CD4-positive, alpha-beta T cell treated with Interleukin-6 at 100 ng/mL for 8 hours (primary cell): ENCODE measurements at places on chromosomes 12 and 14.
A peak's percentile ranks its signal among the peaks of the same experiment; 100 is the strongest.

GRCh38 chr14:72057701-72058285, 125.6 kb downstream of the RGS6 start:
- no peak for DNase-seq

GRCh38 chr12:7127916-7128626, 618 bp downstream of the RBP5 start:
- DNase-seq = no peak

DNA sequence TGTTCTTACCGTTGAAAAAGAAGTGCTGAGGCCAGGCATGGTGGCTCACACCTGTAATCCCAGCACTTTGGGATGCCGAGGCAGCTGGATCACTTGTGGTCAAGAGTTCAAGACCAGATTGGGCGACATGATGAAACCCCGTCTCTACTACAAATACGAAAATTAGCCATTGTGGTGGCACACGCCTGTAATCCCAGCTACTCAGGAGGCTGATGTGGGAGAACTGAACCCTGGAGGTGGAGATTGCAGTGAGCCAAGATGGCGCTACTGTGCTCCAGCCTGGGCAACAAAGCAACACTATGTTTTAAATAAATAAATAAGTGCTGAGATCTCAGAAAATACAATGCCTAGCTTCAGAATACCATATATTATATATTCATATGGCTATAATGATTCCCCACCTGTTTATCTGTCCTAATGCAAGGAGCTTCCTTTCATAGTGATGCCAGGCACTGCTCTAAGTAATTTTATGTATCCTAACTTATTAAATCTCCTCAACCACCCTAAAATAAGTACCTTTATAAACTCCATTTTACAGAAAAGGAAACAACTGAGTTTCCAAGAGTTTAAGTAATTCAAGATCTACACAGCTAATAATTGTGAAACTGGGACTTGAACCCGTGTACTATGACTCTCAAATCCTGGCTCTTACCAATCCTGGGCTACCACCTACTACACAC, 7.3 kb downstream of the PHLDA1 start:
- DNase-seq = no peak

GRCh38 chr12:7068240-7068993, 7.9 kb downstream of the C1S start:
- DNase-seq = no peak

- DNase-seq = no peak
These were observed 839.9 kb upstream of the MGAT4C start for GRCh38 chr12:87096082-87096585.

DNA sequence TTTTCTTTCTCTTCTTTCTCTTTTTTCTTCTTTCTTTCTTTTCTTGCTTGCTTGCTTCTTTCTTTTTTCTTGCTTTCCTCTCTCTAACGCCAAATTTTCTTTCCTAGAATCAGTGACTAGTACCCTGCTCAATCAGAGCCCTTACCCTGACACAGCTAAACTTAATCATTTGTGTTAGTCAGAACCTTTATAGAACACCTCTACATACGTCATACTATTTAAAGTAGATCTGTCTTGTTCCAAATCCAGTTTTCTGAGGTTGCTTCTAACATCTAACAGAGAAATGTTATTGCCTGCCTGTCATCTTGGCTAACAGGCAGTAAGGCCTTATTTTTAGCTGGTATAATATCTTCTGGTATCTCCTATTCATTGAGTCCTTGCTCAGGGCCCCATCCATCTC, 65.5 kb upstream of the MYF6 start:
- DNase-seq = no peak

GRCh38 chr12:50636505-50636904, 127.4 kb upstream of the ATF1 start:
- no peak for DNase-seq

DNA sequence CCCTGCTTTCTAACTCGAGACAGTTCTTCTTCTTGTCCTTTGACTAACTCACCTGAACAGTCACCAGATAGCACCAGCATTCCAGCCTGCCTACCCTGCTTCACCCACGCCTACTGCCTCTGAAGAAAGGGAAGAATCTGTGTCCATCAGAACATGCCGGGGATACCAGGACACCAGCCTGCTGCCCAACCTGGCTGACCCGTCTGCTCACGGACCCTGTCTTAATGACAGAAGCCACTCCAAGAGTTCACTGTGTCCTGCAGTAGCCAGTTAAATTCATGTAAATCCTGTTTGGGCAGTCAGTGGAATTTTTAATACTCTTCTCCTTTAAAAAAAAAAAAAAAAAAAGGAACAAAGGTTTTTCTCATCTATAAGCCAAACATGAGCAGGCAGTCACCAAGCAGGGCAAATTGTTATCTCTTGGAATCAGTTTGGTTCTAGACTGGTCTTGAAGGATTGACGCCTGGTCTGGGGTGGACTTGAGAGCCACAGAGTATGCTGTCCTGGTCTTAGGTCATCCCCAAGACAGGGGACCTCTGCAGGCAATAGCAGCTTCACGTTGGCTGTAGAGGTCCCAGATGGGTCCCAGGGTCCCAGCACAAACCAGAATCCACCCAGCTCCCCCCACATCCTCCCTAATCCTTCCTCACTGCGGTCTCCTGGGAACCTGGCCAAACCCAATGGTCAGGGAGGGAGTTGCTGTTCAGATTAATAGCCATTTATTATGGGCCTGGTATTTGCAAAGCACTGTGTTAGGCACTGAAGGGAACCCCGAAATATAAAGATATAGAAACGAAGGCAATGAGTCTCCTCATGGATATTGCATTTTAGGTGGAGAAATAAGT, 181.1 kb upstream of the HIF1A start:
- no peak for DNase-seq

GRCh38 chr12:123043536-123044001, 63.1 kb downstream of the ARL6IP4 start:
- DNase-seq = peak; percentile 77

GRCh38 chr12:17372508-17372907, 717.5 kb downstream of the RERGL start:
- no peak for DNase-seq

DNA sequence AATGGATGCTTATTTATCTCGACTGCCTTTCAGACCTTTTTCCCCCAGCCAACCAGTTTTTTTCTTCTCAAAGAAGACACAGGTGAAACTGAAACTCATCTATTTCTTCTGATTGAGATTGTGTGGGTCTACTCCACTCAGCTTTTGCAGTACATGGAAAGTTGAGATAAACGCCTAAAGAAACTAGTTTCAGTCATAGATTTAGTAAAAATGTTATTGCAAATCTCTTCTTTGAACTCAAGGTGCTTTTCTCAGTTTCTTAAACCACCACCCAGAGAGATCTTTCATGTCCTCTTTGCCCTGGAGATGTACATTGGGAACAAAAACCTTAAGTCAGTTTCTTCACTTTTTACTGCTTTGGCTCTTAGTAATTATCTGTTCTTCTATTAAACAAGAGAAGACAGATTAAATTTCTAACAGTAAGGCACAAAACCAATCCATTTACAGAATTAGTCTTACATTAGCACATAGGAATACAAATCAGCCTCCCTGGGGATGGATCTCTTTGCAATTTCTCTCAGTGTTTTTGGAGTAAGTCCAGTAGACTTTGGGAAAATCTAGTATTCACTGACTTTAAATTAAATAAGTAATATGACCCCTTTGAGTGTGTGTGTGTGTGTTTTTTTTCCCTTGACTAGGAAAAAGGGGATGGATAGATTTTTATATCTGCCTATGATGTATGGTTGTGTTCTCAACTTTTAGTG, 11.6 kb downstream of the FBXW8 start:
- DNase-seq = no peak

GRCh38 chr12:106733660-106734059, 40.8 kb upstream of the RIC8B start:
- DNase-seq = no peak

DNA sequence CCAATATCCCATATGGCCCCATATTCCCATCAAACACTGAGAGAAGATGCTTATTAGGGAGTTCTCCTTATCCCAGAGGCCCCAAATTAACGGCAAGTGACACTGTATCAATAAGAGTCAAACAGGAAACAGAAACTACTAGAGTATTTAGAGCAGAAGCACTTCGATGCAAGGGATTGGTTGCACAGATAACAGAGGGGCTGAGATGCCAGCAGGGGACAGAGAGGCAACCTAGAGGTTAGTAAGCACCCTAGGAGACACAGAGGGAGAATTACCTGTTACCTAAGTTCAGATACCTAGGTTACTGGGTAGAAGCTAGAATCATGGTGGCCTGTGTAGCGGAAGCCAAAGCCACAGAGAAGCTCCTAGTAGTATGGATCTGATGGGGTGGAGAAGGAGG, 2.9 kb downstream of the HEBP1 start:
- no peak for DNase-seq

DNA sequence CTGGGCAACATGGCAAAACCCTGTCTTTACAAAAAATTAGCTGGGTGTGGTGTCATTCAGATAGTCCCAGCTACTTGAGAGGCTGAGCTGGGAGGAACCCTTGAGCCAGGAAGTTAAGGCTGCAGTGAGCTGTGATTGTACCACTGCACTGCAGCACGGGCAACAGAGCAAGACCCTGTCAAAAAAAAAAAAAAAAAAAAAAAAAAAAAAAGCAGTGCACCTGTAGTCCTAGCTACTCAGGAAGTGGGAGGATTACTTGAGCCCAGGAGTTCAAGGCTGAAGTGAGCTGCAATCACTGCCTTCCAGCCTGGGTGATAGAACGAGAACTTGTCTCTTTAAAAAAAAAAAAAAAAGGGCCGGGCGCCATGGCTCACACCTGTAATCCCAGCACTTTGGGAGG, 5.6 kb downstream of the REM2 start:
- DNase-seq = peak; percentile 46

DNA sequence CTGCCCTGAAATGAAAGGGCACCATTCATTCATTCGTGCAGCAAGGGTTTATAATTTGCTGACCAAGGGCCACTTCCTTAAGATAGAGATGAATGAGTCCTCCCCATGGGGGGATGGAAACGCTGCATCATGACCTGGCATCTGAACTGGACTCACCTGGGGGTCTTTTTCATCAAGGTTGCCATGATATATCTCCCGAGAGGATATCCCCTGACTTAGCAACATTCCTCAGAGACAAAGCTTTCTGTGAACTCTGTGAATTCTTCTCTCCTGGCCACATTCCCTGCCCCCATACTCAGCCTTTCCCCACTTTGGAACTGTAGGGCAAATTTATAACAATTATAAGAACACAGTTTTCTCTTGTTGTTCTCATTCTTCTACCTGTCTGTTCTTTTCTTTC, 30.8 kb downstream of the SRRM4 start:
- DNase-seq = no peak

DNA sequence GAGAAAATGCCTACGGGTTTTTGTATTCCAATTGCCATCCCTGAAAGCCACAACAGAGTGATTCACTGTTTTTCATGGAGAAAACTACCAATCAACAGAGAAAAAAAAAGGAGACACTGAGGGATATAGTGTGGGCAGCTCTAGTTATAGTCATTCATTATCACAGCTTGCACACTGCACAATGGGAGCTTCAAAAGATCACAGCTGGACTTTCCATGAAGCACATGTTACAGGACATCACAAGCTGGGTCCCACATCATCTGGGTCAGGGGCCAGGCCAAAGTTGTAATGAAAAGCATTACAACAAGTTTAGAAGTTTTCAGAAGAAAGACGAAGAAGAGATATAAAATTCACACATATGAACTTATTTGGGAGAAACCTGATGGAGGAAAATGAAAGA, 41.5 kb downstream of the RERG start:
- no peak for DNase-seq

GRCh38 chr12:24850496-24850895, 98.4 kb downstream of the BCAT1 start:
- no peak for DNase-seq

DNA sequence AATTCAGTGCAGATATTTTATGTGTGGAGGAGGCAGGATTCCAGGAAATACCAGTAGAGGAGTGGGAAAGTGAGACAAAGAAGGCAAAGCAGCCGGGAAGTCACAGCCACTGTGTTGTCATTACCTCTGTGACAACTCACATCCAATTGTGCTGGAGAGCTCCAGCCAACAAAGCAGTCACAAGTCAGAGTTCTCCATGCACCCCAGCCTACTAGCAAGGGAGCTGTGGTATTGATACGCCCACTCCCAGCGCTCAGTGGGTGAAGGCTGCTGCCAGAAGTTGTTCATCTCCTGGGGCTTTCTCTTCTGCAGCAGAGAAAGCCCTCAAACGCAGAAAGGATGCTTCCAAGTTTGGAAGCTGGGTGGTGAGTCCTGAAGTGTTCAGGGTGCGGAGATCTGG, 93.9 kb downstream of the DICER1 start:
- DNase-seq = no peak

GRCh38 chr14:74804219-74804825, 41.2 kb downstream of the YLPM1 start:
- DNase-seq = no peak

DNA sequence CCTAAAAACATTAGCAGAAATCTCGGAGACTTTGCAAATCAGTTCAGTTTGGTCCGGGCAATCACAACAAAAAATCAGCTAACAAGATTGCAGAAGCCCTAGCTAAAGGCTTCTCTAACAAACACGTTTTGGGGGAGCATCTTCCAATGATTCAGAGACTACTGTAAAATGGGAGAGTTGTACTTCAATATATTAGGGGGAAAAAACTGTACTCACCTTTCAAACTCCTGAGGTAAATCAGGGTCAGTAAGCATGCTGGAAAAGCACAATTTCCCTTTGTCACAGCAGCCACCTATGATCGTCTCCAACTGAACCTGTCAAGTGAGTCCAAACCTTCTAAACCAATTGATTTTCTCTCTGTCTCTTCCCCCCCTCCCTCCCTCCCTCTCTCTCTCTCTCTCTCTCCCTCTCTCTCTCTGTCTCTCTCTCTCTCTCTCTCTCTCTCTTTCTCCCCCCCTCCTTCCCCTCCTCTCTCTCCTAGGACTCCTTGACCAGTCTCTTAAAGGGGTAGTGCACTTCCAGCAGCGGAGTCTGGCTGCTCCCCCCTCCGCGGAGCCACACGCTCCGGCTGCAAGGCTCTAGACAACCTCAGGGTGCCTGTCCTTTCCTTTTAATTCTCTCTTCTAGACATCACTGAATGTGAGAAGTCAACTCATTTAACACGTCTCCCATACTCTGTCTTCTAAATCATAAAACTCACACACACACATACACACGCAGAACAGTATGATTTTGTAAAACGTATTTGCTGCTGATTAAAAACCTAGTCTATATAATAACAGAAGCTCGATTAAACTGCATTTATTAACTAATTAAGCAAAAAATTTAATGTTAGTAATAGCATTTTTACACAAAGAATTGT, at the start of gene SOX5:
Gene SOX5 (minus strand): TSS at position 323 of the 862 bp plus-strand sequence. CDS start 69 bp downstream, at position 254.
- DNase-seq = no peak

GRCh38 chr12:12645485-12645884, 33.8 kb downstream of the CREBL2 start:
- DNase-seq = peak; percentile 73
